ENCODE measurements at places on chromosomes 16 and 17. TPM values are rescaled to one million over a fixed set of nuclear protein-coding genes. Genes with fewer than 3 reads are reported as not detected.
A peak's percentile ranks its signal among the peaks of the same experiment; 100 is the strongest.

DNA sequence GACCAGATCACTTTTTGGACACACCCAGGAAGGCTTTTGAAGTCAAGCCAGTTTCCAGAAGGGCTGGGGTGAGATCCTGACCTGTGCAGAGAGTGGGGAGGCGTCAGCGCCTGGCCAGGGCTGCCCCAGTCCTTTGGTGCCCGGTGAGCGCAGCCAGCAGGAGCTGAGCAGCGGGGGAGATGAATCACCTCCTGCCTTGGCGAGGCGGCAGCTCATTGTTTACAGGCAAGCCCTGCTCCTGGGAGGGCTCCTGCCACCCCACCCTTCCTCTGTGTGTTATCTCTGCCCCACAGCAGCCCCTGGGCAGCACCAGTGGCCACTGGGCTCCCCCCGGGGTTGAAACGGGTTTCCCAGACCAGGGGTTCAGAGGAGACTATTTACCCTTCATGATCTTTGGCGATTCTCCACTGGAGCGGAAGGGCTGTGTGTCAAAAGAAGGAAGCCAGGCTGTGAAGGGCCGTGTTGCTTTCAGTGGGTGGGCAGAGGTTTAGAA, 14.1 kb upstream of the ITGB4 start:
- DNase-seq: no peak

GRCh38 chr17:10768750-10769251, 35.1 kb downstream of the TMEM238L start:
- DNase-seq: no peak

DNA sequence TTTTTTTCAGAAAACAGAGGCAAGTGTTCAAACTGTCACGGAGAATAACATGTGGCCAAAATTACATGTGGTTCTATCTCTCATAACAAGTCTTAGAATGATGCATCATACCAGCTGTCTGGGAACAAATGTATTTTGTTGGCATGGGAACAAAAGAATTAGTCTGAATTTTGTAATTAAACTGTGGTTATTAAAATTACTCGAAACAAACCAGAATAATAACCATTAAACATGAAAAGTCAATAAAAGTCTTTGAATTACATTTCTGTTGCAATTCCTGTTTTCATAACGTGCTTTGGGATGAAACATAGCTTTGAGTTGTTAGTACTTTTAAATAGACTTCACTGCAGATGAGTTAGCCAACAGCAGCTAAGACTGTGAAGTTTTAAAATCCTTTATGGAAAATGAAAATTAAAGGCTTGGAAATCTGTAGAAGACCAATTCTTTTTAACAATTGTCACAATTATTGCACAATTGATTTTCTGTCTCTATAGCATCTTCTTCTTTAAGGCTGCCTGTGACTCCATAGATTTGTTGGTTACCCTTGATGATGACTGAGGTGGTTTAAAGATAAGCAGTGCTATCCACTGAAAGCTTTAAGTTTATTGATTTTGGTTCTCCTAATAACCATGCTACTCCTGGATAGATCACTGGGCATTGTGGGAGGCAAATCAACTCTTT, 117.9 kb upstream of the AXIN2 start:
- no peak for DNase-seq

DNA sequence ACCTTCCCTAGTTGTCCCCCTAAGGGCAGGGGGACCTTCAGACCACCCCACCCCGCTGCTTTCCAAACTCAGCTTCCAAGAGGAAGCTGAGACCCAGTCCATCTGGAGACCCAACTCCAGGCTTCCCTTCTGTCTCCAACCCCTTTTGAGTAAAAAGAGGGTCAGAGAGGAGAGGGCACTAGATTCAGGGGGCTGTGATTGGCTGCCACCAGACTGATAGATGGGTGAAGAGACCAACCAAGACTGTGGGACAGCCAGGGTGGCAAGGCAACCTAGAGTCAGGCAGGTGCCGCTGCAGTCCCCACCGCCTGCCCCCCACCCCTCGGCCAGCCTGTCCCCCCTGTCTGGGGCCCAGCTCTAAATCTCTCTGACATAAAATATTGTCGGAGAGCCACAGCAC, 92.5 kb downstream of the SDK2 start:
- DNase-seq: no peak

GRCh38 chr17:18252160-18252559, 6.4 kb downstream of the FLII start:
- DNase-seq: no peak

GRCh38 chr16:28062847-28063521, 530 bp downstream of the GSG1L start:
- no peak for DNase-seq

DNA sequence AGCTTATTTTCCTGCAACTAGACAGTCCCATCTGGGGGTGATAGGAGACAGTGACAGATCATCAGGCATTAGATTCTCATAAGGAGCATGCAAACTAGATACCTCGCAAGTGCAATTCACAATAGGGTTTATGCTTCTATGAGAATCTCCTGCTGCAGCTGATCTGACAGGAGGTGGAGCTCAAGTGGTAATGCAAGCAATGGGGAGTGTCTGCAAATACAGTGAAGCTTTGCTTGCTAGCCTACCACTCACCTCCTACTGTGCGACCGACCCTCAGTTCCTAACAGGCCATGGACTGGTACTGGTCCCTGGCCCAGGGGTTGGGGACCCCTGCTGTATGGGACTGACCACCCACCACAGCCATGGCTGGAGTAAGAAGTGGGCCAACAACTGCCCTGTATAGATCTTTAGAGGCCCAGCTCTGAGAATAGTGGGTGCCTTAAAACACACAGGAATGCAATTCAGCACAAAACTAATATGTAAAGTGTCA, 26.0 kb upstream of the IRX3 start:
- DNase-seq: no peak

DNA sequence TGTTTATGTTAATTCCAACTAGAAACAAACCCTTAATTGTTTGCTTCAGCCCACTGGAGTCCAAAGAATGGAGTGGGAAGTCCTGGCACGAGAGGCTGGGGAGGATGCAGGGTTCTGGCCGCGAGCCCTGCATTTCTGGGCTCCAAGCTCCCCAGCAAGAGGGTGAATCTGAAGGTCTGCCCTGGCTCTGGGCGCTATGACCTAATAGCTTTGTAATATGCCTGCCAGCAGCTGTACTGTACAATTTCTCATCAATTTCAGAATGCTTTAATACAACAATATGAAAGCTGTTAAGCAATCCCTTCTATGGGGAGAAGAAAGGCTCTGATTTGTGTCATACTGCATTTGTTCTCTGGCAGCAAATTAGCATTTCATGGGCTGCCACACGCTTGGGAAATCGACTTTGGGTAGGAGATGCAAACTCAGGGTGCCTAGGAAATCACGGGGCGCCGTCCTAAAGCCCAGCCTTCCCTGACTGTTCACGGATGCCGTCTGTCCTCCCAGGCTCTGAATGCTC, 43.8 kb downstream of the NDEL1 start:
- DNase-seq: no peak

GRCh38 chr16:50502616-50503011, 45.6 kb upstream of the NKD1 start:
- no peak for DNase-seq

DNA sequence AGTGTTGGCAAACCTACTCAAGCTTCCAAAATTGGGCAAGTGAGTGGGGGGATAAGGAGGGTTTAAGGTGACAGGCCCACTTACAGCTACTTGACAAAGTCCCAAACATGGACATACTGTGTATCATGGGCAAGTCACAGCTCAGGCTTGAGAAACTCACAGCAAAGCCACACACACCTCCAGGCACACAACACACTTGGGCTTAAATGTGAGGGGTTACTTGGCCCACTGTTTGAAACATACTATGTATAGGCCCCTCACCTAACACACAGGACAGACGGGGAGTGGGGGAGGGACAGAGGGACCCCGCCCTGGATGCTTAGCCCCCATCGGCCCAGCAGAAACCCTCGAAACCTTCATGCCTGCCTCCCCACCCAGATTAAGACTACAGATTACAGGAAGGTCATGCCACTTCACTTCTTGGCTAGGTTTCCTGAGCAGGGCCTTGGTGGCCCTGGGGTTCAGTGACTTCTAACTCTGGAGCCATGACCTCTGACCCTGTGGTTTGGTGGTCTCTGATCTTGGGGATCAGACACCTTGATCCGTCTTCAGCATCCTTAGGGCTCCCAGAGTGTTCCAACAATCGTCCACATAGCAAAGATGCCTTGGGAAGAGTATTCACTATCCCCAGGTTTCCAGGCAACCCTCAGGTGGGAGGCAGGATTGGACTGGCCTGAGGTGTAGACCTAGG, 2.3 kb upstream of the SAMD14 start:
- DNase-seq: no peak

GRCh38 chr17:37327341-37328090, 48.3 kb upstream of the C17orf78 start:
- DNase-seq: no peak

- DNase-seq: no peak
Measured at GRCh38 chr17:80750263-80750662, 205.6 kb downstream of the RPTOR start.

GRCh38 chr16:8589057-8589899, 1.0 kb downstream of the TMEM114 start:
- no peak for DNase-seq

DNA sequence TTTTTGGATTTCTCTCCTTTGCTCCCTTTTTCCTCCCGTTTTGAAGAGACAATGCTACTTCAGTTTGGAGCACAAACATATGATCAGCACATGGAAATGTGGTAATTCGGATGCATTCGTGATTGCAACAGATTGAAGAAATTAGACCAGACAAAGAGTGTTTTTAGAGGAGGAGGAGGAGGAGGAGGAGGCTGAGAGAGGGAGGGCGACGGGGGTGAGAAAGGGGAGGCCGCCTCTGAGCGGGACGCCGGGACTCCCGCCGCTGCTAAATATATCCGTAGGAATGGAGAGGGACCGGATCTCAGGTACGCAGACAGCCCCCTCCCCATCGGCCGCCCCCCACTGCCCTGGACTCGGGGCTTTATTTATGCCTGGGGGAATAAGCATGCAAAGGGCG, 179.3 kb downstream of the SEC14L1 start:
- DNase-seq: no peak

GRCh38 chr16:88442727-88443576, 10.1 kb upstream of the ZFPM1 start:
- DNase-seq: peak; percentile 44

DNA sequence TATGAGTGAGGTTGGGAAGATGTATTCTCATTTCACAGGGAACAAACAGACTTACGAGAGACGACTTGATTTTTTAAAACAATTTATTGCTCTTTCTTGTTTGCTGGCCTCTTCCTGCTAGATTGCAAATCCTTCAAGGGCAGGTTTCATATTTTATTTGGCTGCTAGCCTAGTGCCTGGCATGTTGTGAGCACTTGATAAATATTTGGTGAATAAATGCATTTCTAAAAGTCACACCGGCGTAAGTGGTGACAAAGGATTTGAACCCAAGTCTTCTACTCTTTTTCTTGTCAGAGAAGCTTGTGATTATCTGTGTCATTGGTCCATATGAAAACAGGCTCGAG, 1.4 kb downstream of the WWP2 start:
- DNase-seq: no peak

DNA sequence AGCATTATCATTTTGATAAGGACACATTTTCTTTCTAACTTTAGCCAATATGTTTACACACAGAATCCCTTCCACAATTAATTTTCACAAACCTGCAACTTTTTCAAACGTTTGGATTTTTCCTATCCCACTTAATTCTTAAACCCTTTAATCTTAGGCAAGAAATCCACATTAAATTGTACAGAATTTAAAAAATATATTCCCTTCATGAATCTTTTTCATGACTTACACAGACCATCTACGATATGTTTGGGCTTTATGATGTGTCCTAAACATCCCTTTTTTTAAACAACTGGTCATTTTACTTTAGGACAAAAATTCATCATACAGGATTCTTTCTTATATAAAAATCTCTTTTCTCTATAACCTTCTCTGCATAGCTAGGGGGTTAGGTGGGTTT, 241.5 kb upstream of the CNTNAP4 start:
- DNase-seq: no peak

DNA sequence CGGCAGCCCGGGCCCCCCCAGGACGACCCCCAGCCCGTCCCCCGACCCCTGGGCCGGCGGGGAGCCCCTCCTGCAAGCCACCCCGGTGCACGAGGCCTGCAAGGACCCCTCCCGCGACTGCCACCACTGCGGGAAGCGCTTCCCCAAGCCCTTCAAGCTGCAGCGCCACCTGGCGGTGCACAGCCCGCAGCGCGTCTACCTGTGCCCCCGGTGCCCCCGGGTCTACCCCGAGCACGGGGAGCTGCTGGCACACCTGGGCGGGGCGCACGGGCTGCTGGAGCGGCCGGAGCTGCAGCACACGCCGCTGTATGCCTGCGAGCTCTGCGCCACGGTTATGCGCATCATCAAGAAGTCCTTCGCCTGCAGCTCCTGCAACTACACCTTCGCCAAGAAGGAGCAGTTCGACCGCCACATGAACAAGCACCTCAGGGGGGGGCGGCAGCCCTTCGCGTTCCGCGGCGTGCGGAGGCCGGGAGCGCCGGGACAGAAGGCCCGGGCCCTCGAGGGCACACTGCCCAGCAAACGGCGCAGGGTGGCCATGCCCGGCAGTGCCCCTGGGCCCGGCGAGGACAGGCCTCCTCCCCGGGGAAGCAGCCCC, 15.6 kb upstream of the ZFPM1 start:
- DNase-seq: no peak

DNA sequence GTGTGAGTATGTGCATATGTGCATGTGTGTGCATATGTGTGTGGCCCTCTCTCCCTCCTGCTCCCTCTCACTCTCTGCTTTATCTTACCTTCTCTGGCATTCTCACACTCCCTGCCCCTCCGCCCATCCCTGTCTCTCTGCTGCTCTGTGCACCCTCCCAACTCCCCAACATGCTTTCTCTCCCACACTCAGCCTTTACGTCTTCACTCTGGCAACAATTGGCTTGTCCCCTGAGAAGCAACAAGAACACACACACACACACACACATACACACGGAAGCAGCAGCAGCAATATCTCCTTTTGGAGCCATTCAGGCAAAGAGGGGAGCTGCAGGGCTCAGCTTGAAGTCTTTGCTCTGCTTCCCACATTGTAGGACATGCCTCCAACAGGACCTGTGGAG, 27.8 kb downstream of the PITPNM3 start:
- DNase-seq: no peak

Gene PAGR1
- total RNA-seq: 50.4 TPM

Gene NSF
- total RNA-seq: 19.4 TPM

Gene SULT1A3
- total RNA-seq: 7.5 TPM

Gene CTRB1
- not detected for total RNA-seq

Gene KRT23
- total RNA-seq: 1.1 TPM

Gene FAM171A2
- 1.4 TPM for total RNA-seq

Gene WNT9B
- not detected for total RNA-seq

Gene ORC6
- total RNA-seq: 32.9 TPM

Gene ASPHD1
- 2.1 TPM for total RNA-seq

Gene SMIM5
- total RNA-seq: not detected
